AML-193 (cell line): ENCODE measurements at places on chromosomes 13 and 19.

- no peak for DNase-seq
These were observed 23.0 kb downstream of the EFNA2 start for GRCh38 chr19:1308718-1309117.

- no peak for DNase-seq
These were observed 5.5 kb downstream of the BLOC1S3 start for GRCh38 chr19:45184115-45184514.

- no peak for DNase-seq
These were observed 445.5 kb upstream of the SGCG start for GRCh38 chr13:22735011-22735995.

- DNase-seq = no peak
These were observed 7.1 kb downstream of the MIDN start for GRCh38 chr19:1255186-1256161.
